ENCODE measurements at places on chromosomes 7 and 10.

GRCh38 chr10:112345202-112345601 is 28.7 kb upstream of the ACSL5 start:
- no peak for DNase-seq

GRCh38 chr7:95577137-95577536 is 19.2 kb downstream of the PDK4 start:
- DNase-seq, result no peak

GRCh38 chr7:105346593-105347322 is 42.0 kb downstream of the SRPK2 start:
- no peak for DNase-seq

- DNase-seq, result no peak
These were observed 277.6 kb downstream of the HGF start for GRCh38 chr7:81492240-81492639.

DNA sequence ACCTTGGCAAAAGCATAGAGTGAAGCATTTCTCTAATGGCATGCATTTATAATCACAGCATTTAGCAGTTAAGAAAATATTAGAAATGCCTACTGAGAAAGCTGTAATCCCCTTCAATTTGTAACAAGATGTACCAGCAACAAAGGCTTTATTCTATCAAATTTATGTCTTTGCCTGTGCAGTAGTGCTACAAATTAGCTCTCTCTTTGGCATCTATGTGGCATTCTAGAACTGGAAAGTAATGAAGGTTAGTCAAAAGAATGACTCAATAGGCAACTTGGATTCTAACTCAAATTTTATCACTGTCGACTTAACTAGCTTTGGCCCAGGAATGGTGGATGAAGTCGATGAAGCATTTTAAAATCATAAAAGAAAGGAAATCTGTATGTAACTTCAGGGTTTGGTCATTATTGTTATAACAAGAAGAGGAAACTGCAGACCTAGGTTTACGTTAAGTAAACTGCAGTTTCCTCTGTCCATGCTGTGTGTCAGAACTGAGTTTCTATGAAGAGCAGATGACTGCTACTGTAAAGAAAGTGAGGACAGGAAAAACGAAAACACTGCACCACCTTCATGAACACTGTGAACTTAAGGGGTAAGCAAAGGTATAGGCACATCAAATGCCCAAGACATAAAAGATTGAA is 140.0 kb downstream of the RAPGEF5 start:
- no peak for DNase-seq

- no peak for DNase-seq
These were observed 66.1 kb downstream of the SHH start for GRCh38 chr7:155746188-155746587.

- no peak for DNase-seq
These were observed 19.3 kb downstream of the FRMD4A start for GRCh38 chr10:14311206-14311957.

GRCh38 chr7:80942261-80943041 is 23.6 kb upstream of the SEMA3C start:
- no peak for DNase-seq

GRCh38 chr10:7666253-7667023 is at the start of gene ITIH5:
ITIH5 (minus strand) TSS chr10:7666966; CDS start chr10:7666892, 74 bp downstream.
- no peak for DNase-seq

DNA sequence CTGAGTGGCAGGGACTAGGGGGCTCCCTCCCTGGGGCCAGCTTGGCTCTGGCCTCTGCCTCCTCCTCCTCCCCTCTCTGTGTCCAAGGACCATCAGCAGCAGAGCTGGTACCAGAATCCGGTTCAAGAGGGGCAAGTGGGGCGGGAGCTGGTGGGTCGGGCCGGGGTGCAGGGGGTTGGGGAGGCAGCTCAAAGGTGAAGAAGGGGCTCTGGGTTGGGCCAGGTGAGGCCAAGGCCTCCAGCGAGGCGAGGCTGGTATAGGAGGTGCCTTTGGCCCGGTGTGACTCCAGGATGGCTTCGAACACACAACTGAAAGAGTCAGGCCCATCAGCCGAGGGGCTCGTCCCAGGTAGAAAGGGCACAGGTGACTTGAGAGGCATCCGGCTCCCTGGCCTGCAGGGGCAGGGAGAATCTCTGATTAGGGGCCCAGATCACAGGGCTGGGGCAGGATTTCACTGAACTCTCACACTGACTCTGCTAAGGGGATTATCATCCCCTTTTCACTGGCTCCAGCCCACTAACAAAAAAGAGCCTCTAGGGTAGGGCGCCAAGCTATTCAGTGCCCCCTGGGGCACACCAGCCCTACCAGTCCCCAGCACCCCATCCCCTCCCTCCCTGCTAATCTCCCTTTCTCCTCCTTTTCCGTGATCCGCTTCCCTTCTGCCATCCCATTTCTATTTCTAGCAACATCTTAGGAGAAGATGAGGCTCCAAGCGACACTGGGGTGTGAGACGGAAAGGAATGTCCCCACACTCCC is 4.6 kb downstream of the PSD start:
- no peak for DNase-seq

GRCh38 chr7:130823060-130823459 is 89.1 kb upstream of the KLF14 start:
- DNase-seq, result no peak

GRCh38 chr7:83476511-83477050 is 172.4 kb downstream of the SEMA3E start:
- no peak for DNase-seq

DNA sequence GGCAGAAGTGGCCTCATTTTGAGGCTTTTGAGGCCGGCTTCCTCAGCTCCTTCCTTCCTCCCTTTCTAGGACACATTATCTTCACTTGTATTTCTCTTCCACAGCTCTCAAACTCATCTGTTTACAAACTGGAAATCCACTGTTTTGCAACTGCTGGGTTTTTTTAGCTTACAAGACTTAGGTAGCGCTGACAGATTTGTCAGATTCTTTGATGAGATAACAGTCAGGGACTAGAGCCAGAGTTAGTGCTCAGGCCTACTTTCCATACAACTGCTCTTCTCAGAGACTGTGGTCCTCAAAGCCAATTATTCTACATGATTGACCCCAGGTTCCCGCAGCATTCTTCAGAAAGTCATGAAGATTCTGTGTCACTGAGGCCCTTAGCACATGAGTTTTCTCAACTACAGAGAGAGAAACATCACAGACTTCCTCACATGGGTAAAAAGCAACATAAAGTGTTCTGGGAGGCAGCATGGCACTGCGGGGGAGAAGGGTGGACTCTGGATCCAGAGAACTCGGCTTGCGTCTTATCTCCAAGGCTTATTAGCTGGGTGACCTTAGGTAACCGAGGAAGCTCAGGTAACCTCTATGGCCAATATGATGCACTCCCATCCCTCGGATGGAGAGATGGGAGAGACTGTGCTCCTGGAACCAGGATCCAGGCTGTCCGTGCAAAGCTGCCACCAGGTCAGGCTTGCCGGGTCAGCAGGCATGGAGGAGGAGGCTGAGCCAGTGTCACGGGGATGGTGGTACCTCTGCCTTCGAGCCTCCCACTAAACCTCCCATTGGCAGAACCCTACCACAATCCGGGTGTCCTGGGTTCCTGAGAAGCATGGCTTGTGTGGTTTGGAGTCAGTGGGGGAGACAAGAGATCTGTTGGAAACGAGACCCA is 10.5 kb downstream of the DDC start:
- no peak for DNase-seq

DNA sequence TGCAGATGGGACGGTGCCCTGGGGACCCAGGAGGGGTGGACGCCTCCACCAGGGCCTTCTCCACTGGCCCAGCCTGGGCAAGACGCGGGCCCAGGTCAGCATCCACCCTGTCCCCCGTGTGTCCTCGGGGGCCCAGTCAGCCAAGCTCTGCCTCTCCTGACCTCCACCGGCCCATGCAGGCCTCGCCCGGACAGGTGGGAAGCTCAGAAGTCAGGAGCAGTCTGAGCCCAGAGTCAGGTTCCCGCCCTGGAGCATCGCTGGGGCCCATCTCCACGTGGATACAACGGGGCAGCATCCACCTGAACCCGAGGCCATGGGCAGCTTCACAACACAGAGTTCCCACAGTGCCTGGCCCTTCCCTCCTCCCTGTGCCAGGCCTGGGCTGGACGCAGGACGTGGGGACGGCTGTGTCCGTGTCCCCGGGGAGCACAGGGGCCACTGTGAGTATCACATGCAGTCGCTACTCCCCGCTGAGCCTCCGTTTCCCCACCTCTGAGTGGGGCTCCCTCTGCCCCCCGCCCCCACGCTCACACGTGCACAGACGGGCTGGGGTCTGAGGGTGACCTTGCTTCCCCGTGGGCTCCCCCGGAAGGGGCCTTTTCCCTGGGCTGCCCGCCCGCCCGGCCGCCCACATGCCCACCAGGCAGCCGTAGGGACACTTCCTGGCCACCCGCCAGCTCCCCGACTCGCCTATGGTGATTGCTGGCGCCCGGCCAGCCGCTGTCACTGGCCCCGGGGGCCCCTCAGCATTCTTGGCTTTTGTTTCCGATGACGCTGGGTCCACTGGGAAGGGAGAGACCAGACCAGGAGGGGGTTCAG is 64.3 kb downstream of the PDGFA start:
- DNase-seq, result no peak

DNA sequence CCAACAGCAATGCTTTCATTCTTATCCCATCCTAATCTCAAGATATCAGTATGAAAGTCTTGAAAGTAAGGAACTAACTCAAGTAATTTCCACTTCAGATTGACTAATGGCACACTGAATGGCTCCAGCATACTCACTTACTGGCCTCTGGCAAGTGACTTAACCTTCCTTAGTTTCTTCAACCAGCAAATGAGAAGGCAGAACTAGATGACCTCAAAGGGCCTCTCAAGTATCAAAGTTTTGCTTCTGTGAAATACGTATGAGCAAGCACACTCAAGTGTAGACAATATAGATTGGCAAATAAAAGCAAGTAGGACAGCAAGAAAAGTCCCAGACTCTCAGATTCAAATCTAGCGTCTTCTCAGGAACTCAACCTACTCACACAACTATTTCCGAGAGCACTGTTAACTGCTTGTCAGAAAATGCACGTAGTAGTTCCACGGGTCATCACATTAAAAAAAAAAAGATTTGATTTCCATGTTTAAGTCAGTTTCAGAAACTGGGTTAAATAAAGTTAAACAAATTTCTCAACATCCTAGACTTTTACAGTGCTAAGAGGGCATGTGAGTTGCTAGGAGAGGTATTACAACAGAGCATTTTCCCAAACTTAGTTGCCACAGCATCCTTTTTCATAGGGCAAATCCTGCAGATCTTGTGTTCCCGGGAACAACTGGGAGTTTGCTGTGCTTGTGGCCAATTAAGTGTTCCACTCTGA is 276.9 kb upstream of the KLF14 start:
- no peak for DNase-seq

DNA sequence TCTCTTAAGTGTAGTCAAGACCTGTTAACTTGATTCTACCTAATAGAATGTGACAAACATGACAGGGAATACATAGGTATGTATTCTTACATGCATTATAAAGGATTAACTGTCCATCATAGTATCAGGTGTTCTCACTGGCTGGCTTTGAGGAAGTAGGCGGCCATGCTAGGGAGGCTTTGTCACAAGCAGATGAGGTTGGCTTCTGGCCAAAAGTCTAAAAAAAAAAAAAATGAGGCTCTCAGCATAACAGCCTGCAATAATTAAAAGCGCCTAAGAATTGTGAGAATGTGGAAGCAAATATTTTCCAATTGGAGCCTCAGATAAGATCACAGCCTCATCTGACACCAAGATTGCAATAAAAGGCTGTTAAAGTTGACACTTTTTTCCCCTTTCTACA is 1256.8 kb upstream of the SORCS1 start:
- DNase-seq, result no peak

GRCh38 chr10:117537904-117538524 is 4.5 kb upstream of the EMX2 start:
- no peak for DNase-seq

GRCh38 chr7:158728911-158729645 is 24.5 kb upstream of the NCAPG2 start:
- DNase-seq, result no peak

DNA sequence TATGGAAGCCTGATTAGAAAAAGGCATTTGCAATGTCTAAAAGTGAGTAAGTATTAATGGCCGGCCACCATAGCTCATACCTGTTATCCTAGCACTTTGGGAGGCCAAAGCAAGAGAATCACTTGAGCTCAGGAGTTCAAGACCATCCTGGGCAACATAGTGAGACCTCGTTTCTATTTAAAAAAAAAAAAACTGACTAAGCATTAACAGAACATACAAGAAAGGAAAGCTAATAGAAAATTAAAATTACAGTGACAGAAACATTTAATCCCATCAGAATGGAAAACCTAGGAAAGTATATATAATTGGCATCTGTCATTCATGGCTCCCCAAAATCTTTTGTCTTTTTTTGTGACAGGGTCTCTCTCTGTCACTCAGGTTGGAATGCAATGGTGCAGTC is 55.9 kb downstream of the AOC1 start:
- DNase-seq, result no peak

DNA sequence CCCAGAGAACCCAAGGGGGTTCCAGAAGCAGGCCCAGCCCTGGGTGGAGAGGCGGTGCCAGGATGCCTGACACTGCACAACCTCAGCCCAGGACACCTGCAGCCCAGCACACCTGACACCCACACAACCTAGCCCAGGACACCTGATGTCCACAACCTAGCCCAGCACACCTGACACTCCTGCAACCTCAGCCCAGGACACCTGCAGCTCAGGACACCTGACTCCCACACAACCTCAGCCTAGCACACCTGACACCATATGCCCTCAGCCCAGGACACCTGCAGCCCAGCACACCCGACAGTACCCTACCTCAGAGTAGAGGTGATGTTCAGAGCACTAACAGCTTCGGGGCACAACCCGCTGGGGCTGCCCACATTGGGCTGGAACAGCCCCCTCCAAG is 87.3 kb downstream of the PAXIP1 start:
- no peak for DNase-seq

- no peak for DNase-seq
These were observed 108.6 kb downstream of the ARHGAP22 start for GRCh38 chr10:48496105-48496830.

- DNase-seq, result no peak
These were observed 50.6 kb downstream of the ZNF277 start for GRCh38 chr7:112257073-112257472.

Data from stimulated activated CD4-positive, alpha-beta T cell treated with anti-CD3 and anti-CD28 coated beads, Interleukin-12 subunit alpha, Interleukin-12 subunit beta, amount 100 ng/mL, for 4 hours (primary cell).